CD4-positive, alpha-beta memory T cell (primary cell): ENCODE measurements at places on chromosomes 2 and 18. TPM values are rescaled to one million over a fixed set of nuclear protein-coding genes. Genes with fewer than 3 reads are reported as not detected.

- H3K27ac ChIP-seq: no peak overlapping the region
- no peaks in the 10 kb centered on the region for H3K4me1 ChIP-seq
- DNase-seq: no peak
- H3K4me3 ChIP-seq: no peak overlapping the region
- no peaks in the 10 kb centered on the region for H3K27me3 ChIP-seq
Measured at GRCh38 chr2:14560716-14561115, 71.8 kb upstream of the LRATD1 start.

DNA sequence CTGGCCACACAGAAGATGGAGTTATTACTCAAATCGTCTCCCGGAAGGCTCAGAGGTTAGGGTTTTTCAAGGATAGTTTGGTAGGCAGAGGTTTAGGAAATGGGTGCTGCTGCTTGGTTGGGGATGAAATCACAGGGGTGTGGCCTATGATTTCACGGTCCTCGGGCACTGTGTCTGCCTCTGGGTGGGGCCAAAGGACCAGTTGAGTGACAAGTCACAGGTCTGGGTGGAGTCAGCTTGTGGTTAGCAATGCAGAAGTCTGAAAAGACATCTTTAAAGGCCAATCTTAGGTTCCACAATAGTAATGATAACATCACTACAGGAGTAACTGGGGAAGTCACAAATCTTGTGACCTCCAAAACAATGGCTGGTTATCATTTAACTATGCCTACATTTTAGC is 387.8 kb downstream of the ZNF521 start:
- no peak for DNase-seq
- H3K27me3 ChIP-seq: no peaks in the 10 kb centered on the region
- H3K36me3 ChIP-seq: no peaks in the 10 kb centered on the region
- no peak overlapping the region for H3K27ac ChIP-seq
- H3K4me3 ChIP-seq: no peak overlapping the region

- H3K4me3 ChIP-seq: no peak overlapping the region
- DNase-seq: no peak
- H3K36me3 ChIP-seq: no peaks in the 10 kb centered on the region
- no peaks in the 10 kb centered on the region for H3K4me1 ChIP-seq
- no peaks in the 10 kb centered on the region for H3K27me3 ChIP-seq
Measured at GRCh38 chr2:120468136-120468535, 122.2 kb downstream of the INHBB start.

- no peaks in the 10 kb centered on the region for H3K36me3 ChIP-seq
- no peak overlapping the region for H3K4me3 ChIP-seq
- H3K4me1 ChIP-seq: no peaks in the 10 kb centered on the region
- no peak overlapping the region for H3K27ac ChIP-seq
- DNase-seq: no peak
Measured at GRCh38 chr2:47334356-47335136, 68.4 kb upstream of the MSH2 start.

GRCh38 chr2:191470306-191470705 is 207.6 kb upstream of the NABP1 start:
- no peak overlapping the region for H3K27ac ChIP-seq
- no peak overlapping the region for H3K4me3 ChIP-seq
- H3K27me3 ChIP-seq: no peaks in the 10 kb centered on the region
- H3K4me1 ChIP-seq: no peaks in the 10 kb centered on the region
- no peak for DNase-seq
- H3K36me3 ChIP-seq: no peaks in the 10 kb centered on the region

The IER3IP1 gene
- 9.0 TPM for total RNA-seq

The BOLL gene
- total RNA-seq: not detected

The ADD2 gene
- 0.94 TPM for total RNA-seq
